ENCODE measurements at places on chromosomes 1 and 21.

- no peak for DNase-seq
Measured at GRCh38 chr1:150562446-150563339, 13.5 kb downstream of the ADAMTSL4 start.

DNA sequence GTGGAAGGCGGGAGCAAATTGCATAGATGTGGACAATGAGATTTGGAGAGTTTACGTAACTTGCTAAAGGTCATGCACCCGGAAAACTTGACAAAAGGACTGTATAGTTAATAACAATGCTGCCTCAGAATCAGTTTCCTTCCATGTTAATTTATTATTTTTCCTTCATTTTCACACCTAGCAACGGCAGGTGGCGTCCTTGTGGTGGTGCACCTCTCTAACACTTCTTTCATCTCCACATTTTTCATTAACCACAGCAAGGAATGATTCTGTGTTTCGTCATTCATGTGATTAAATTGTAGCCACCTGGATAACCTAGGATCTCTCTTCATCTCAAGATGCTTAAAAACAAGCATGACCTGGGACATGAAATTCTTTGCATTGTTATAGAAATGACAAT, 2133.0 kb downstream of the NCAM2 start:
- DNase-seq = no peak

DNA sequence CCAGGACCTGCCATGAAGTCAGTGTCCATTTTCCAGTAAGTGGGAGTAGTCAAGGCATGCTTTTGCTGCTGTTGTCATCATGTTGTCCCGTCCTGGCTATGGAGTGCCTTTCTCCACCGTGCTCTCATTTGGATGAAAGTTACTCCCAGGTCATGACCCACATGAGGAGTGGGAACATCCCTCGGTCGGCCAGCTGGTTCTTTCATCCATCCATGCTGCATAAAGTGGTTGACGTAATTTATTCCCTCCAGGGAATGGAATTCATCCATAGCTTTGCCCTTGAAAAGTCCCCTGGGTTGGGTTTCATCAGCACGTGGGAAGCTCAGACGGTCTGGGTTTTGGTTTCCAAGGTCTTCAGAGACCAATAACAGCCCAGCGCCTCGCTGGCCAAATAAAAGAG, 11.6 kb downstream of the PLA2G2A start:
- no peak for DNase-seq

DNA sequence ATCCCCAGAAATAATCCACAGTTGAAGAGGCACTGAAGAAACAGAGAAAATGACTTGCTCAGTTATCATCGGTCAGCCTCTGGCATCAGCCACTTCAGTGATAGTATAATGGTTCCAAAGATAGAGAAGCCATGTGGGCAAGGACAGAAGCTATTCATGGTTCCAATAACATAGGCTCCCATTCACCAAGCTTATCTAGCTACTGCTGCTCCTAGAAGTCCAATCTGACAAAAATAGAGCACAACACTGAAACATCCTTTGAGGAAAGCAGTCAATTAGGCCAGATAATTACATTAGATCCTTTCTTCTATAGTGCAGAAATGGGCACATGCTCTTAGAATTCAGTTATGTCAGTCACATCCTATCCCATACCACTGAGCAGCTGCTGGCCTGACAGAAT, 33.5 kb upstream of the CRB1 start:
- DNase-seq = no peak

DNA sequence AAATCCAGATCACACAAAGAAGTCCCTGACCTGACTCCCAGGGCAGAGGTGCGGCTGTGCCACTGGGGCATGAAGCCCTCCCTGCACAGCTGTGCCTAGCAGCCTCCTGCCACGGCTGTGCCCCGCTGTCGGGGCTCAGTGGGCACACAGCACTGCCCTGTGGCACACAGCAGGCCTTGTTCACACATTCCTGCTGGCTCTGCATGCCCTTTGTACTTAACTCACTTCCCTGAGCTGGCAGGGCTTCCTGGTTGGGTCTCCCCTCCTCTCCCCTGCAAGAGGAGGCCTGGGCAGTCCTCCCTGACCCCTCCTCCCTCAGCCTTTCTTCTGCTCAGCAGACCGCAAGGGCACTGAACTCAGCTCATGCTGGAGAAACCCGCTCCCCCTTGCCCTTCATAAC, 14.8 kb downstream of the LHX4 start:
- DNase-seq = no peak

DNA sequence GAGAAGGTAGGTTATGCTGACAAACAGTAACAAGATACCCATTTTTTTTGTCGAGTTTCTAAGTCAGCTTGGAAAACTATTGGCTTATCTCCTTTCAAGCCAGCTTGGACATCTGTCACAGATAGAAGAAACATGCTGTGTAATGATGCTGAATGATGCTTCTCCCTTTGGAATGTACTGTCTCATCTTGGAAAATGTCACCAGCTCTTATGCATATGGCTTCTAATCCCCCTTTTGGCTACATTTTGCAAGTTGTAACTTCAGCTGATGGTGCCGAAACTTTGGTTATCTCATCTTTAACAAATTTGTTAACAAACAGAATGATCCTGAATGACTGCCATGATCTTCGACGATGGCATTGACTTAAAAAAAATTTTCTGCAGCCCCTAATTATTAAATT, 68.8 kb upstream of the ST6GALNAC3 start:
- no peak for DNase-seq

GRCh38 chr1:49197081-49197480, 420.4 kb upstream of the BEND5 start:
- DNase-seq = no peak

- DNase-seq = no peak
Measured at GRCh38 chr1:206411321-206411720, 59.0 kb upstream of the IKBKE start.

GRCh38 chr1:154414606-154415005, 9.5 kb downstream of the IL6R start:
- DNase-seq = no peak

DNA sequence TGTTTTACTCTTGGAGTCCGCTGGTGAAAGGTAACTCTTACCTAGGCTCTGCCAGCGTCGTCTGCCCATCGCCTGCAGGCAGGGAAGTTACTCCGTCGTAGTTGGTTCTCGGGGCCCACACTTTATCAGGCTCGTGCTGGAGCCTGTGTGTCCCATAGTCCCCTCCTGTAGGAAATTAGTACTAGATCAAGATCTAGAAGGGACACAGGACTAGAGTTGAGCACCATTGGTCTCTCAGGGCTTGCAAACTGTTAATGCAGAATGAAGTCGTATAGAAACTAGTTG, 940 bp downstream of the SRRM1 start:
- DNase-seq = no peak

DNA sequence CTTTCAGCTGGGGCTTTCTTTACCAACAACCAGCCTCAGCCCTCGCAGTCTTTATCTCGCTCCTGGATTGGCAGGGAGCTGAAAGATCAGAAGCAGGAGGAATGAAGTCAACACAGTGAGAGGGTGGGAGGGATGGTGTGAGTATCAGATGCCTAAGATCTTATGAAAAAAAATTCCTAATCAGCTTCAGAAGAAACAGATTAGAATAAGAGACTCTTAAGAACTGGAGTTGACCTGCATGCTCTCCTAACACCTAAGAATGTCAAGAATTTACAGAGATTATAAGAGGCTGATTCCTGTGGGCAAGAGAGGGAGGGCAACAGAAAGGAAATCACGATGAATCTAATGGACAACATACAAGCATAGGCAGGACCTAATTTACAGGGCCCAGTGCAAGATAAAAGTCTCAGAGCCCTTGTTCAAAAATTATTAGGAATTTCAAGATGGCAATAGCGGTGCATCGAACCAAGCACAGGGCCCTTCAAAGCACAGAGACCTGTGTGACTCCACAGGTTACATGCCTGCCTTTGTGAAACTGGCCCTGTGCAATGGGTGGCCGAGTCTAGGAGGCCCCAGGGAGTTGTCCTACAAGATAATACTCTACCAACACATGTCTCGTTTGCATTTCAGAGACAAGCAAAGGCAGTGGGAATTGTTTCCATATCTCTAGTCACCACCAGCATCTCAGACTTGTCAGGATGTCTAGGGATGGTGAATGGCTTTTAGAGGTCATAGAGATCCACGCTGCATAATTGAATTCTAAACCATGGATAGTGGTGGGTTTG, 65.3 kb upstream of the PPP2R5A start:
- no peak for DNase-seq

- no peak for DNase-seq
Measured at GRCh38 chr1:234494049-234494448, 15.1 kb upstream of the TARBP1 start.

- DNase-seq = no peak
Measured at GRCh38 chr1:45134461-45134873, 71.9 kb downstream of the ZSWIM5 start.

GRCh38 chr1:6357243-6357936, 36.2 kb downstream of the ACOT7 start:
- no peak for DNase-seq

DNA sequence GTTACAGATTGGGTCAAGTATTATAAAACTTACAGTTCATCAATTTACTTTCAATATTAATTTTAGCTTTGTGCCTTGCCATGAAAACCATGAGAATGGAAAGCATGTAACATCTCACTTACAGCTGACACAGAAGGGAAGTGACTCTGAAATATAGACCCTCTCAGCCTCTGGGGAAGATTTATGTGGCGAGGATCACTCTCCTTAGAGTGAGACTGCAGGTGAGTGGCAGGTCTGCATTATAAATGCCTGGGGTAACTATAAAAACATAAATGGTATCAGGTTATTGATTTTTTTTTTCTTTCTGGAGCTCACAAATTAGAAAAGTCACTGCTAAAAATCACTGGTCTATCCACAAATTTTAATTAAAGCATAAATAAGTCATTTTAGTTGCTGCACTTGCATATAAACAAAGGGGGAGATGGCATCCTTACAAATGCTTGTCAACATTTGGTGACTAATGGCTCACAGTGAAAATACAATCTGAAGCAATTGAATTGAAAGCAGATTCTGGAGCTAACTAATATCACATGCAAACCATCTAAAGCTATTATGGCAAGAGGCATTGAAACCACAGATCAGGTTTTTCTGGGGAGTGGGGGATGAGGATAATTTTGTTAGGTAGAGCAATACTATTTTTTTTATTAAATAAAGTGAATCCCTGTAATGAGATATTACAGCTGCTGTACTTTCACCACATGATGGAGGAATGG, 200.9 kb downstream of the TM2D1 start:
- DNase-seq = no peak

DNA sequence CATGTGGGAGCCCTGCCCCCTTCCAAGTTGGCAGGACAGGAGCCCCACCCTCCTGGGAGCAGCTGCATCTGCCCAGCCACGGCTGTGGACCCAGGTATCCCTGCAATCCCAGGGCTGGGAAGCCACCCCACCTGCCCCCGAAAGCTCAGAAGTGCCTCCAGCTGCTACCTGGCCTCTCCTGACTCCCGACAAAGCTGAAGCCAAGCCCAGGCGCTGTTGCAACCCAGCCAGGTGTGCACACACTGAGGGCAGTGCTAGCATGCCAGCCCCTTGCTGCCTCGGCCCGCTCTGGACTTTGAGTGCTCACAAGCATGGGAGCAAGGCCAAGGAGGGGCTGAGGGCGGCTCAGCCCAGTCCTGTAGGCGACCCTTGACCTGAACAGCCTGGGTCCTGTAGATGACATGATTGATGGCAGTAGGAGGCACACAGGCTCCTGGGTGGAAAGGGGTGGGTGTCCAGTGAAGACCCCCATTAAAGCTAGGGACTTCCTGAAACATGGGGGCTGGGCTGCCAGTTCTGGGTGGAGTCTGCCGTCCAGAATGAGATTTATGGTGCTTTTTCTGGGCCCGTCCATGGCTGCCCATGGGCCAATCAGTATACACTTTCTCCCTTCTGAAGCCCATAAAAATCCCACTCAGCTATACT, 2.8 kb upstream of the SSU72 start:
- DNase-seq = no peak

GRCh38 chr1:1421147-1421906, at the start of gene ANKRD65:
ANKRD65 (minus strand) TSS chr1:1421276; CDS start chr1:1421005, 271 bp downstream.
- no peak for DNase-seq

All from NCI-H2029 (cell line).